ENCODE measurements at places on chromosomes 7 and 10.

- DNase-seq, result no peak
These were observed 6.5 kb downstream of the ANLN start for GRCh38 chr7:36396150-36396549.

DNA sequence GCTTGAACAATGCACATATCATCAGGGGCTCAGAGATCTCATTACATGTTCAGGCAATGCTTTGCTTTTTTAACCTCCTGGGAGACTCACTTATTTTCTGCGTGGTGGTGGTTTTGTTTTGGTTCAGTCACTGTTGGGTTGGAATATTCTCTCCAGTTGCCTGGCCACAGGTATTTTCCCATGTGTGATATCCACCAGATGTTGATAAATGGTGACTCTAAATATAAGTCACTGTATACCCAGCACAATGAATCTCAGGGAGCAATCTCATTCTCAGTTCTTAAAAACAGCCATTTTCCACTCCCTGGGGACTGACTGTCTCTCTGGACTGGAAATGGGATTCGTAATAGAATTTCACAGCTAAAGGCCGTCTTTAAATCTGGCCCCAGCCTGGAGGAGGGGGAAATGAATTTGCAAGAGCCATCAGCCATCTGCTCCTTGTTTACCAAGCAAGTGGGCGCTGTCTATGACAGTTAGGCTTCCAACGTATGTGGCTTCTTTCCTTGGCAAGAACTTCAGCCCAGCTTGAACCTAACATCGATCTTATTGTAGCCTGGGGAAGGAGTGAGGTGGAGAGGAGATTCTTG, 1106.2 kb downstream of the NRG3 start:
- DNase-seq, result no peak

GRCh38 chr10:51892965-51893658, 193.7 kb upstream of the CSTF2T start:
- no peak for DNase-seq

DNA sequence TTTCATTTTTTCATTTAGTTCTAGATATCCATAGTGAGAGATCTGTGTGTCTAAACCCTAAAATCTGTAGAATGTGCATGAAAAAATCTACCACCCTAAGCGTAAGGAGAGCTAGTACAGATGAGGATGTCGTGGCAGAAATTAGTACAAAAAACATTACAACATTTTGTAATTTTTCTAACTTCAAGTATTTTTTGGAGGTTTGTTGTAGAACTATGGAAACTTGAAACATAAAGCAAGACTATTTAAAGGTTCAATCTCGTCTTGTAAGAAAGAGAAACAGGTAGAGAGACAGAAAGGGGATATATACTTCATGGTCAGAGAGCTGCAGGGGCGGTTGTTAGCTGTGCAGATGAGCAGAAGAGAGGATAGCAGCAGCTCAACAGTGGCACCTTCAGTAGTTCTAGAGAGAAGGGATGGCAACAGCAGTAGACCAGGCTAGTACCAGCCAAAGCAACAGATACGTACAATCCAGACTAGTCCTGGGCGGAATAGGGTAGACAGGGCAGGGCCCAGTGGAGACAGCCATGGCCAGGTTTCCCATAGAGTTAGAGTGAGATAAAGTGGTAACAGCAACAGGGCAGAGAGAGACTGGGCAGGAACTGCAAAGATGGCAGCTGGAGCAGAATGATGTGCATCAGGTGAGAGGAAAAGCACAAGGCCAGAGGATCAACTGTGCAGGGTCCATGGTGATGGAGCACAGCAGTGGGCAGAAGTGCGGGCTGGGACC, 145.2 kb downstream of the FRMD4A start:
- DNase-seq, result peak; percentile 26

- DNase-seq, result no peak
These were observed 1078.3 kb downstream of the NRG3 start for GRCh38 chr10:82953331-82953730.

DNA sequence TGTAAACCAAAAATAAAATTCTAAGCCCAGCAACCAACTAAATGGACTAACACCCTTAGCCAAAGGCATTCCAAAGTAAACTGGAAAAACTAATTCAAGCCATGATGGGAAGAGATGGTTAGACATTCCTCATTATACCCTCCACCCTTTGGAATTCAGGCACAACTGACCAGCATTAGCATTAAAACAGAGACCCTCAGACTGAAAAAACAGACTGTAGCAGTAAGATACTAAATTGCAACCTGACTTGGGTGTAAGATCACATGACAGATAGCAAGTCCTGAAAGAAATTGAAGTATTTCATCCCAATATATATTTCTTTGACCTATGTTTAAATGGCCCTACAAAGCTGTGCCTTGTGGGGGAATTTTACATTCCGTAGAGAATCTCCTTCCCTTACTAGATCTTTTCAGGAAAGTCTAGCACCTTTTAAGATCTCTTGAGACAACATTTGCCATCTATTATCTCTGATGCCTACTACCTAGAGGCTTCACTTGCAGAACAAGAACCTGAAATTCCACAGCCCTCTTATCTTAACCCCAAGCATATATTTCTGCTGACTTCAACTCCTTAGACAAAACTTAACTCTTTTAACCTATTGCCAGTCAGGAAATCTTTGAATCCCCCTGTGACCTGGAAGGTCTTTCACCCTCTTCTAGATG, 750.2 kb upstream of the IGFBP3 start:
- DNase-seq, result no peak

DNA sequence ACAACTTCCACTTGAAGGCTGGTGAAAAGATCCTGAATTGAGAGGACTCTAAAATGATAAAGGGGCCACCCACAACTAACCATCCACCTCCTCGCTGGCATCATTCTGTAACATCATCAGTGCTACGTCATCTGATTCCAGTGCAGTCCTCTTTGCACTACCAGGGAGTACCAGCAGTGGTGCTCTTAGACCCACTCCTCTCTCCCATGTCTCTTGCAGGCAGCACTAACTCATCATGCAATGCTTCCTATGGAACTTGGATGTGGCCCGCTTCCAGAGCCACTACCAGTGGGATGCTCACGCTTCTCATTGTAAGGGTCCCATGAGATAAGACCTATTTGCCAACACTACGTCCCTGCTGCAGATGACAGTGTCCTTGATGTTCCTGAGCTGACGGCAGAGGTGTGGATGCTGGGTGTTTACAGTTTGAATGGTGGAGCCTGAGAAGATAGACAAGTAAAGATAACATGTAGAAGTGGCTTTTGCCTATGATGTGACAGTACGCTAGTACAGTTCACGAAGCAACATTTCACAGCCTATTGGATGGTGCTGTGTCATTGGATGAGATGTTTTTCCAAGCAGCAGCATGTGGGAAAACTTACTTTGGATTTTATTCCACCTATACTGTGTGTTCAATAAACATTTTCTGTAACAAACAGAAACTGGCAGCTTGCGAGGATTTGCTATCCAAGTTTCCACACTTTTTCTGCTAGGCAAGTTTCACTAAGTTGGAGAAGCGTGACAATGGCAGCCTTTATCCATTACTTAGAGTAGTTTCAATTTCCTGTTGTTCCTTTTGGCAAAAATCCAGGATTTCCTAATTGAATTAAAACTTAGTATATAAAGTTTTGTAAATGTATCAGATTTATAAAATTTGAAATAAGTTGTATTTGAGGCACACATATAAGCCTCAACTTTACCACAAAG, 35.8 kb upstream of the COBL start:
- DNase-seq, result no peak

- DNase-seq, result no peak
These were observed 165.4 kb downstream of the KIAA1217 start for GRCh38 chr10:24374134-24374915.

- DNase-seq, result no peak
These were observed 331.3 kb upstream of the COBL start for GRCh38 chr7:51647931-51648351.

GRCh38 chr7:142436601-142437000, 178.7 kb upstream of the PRSS58 start:
- no peak for DNase-seq

GRCh38 chr10:72043016-72043834, 45.1 kb downstream of the SPOCK2 start:
- no peak for DNase-seq

- DNase-seq, result no peak
These were observed 296.5 kb downstream of the SORCS3 start for GRCh38 chr10:104937567-104937966.

GRCh38 chr7:68488341-68489060, 1109.8 kb upstream of the AUTS2 start:
- DNase-seq, result no peak

DNA sequence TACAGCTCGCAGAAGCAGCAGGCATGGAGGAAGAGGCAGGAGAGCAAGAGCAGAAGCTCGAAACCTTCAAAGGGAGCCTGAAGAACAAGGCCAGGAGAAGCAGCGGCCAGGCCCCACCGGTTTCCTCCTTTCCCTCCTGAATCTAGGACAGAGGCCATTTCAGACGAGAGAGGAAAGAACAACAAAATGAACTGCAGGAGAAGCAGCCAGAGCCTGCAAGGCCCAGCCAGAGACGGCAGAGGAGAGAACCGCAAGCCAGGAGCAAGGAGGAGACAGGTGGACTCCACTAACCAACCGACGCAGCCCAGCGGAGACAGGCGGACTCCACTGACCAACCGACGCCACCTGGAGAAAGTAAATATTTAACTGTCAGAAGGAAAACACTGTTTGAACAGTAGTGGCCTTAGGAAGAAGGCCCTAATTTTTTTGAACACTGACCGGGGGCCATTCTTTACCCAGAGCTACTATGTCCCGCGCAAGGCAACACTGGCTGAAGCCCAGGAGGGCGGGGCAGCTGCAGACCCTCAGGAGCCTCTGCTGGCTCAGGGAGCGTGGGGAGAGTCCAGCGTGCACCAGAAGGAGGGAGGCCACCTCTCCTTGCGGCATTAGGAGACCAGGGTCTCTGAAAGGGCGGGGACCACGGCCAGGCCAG, 559.2 kb downstream of the PTPRN2 start:
- no peak for DNase-seq

- no peak for DNase-seq
These were observed 54.9 kb downstream of the FANK1 start for GRCh38 chr10:125951290-125951689.

- DNase-seq, result no peak
These were observed 53.9 kb downstream of the CHST15 start for GRCh38 chr10:124039483-124040013.

DNA sequence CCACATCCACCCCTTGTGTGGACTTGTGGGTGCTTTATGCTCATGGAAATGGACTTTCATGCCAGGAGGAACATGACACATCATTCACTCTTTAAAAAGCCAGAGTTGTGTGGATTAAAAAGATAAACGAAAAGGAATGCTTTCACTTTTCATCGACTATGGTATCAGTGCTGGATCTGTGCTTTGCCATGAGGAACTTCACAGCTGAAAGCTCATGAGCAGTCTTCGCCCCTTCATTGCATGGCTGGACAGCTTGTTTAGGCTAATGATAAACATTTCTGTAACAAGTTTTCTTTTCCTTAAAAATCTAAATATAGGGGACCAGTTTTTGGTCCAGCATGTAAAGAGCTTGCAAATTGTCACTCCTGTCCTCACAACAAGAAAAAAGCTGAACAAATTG, 173.6 kb upstream of the NPS start:
- no peak for DNase-seq

DNA sequence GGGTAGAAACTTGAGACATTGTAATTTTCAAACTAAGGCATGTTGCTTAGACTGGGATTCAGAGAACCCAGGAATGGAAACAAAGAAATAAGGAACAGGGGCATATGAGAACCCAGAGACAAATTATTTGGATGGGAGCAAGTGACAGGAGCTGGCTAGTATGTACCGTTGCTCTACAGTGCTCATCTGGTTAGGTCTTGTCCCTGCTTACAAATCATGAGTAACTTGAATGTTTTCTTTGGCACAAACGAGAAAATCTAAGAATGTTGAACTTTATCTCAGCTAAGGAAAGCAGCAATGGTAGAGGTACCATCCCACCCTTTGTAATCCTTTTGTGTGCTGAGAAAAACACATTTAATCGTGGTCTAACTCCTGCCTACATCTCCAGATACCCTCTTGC, 116.0 kb upstream of the IMMP2L start:
- DNase-seq, result no peak

GRCh38 chr10:45410489-45410806, 36.4 kb downstream of the ALOX5 start:
- DNase-seq, result no peak

GRCh38 chr7:17144322-17144721, 154.1 kb upstream of the AHR start:
- peak; percentile 76 for DNase-seq

DNA sequence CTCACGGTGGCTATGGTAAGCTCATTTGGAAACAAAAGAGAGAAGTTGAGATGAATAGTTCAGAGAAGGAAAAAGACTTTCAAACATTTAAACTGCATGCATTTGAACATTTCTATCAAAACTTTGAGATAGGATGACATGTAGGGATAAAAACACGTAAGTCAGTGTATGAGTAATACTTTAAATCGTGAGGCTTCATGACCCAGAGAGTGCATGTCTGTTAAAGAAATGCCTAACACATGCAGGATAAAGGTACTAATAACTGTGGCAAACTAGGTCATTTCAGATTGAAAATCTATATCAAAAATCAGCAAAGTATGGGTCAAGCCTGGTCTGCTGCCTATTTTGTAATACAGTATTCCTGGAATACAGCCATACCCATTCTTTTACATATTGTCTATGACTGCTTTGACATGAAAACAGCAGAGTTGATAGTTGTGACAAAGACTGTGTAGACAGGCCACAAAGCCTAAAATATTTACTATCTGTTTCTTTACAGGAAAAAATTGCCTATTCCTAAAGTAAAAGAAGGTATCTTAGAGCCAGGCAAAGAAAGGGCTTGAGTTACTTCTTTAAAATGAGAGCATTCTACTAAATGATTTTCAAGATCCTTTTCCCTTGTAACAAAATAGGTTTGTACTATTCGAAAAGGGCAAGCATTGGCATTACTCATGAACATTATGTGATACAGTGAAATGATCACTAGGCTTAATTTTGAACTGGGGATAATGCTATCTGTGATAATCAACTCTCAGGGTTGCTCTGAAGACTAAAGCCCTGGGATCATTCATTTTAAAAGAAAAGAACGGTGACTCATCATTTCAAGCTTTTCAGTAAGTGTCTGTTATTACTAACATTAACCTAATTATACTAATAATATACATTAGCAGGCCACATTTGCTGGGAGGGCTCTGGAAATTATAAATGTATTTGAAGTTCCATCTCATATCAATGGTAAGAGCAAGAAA, 185.9 kb downstream of the CRPPA start:
- no peak for DNase-seq

DNA sequence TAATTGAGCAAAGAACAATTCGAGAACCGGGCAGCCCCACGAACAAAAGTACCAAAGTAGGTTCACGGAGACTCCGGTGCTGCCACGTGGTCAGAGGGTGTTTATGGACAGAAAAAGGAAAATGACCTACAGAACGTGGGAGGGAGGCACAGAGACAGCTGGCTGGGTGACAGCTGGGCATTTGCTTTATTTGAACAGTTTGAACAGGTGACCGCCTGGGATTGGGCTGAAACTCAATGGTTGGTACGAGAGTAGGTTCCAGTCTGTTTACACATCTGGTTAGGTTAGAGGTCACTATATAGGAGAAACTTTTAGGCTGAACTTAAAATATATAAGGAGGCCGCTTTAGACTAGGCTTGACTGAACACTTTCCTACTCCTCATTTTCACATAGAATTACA, 50.6 kb upstream of the CELF2 start:
- no peak for DNase-seq

GRCh38 chr10:100232101-100232500, 2.7 kb upstream of the CHUK start:
- no peak for DNase-seq

All from stimulated activated CD4-positive, alpha-beta T cell treated with anti-CD3 and anti-CD28 coated beads, Interleukin-4, amount 100 ng/mL, for 4 hours (primary cell).